B cell (primary cell): ENCODE measurements at places on chromosomes 4 and X. TPM values are rescaled to one million over a fixed set of nuclear protein-coding genes. Genes with fewer than 3 reads are reported as not detected.

- DNase-seq: no peak
Observed at GRCh38 chr4:106497271-106497670, 128.7 kb upstream of the GIMD1 start.

GRCh38 chr4:189374176-189374575, 566.5 kb upstream of the FRG1 start:
- no peak for DNase-seq

The AKAP14 gene
- not detected in 2 replicates for total RNA-seq

The TCEANC gene
- 10.0 and 10.7 TPM in 2 replicates for total RNA-seq

The TENM3 gene
- total RNA-seq: not detected in 2 replicates

DNA sequence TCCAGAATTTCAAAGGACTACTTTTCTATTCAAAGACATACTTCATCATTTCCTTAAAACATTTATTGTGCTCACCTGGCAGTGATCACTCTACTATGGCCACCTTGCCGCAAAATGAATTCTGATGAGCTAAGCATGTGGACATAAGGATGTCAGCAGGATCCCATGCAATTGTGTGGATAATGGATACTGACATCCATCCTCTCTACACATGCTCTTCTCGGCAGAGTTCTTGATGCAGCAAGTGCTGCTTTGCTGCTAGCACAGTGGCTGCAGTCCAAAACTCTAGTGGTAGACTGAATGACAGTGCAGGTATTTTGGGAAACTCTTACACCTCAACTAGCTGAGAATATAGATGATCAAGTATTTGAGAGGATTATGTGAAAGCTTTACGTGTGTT, 168.0 kb downstream of the BANK1 start:
- DNase-seq: no peak

DNA sequence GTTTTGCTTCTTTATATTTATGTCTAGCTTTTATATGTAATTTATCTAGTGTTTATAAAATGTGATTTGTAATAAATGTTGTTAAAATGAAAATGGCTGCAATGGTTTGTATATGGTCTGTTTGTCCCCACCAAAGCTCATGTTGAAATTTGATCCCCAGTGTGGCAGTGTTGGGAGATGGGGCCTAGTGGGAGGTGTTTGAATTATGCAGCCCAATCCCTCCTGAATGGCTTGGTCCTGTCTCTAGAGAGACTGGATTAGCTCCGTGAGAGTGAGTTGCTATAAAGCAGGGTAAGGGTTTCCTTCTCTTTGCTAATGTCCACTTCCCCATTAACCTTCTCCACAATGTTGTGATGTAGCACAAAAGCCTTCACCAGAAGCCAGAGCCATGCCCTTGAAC, 30.0 kb upstream of the JADE3 start:
- no peak for DNase-seq

The ENPP6 gene
- total RNA-seq: not detected in 2 replicates

GRCh38 chrX:104469771-104470170, 96.2 kb upstream of the IL1RAPL2 start:
- no peak for DNase-seq

The WAS gene
- total RNA-seq: 98.0 and 102 TPM in 2 replicates

The CNKSR2 gene
- 18.8 and 22.5 TPM in 2 replicates for total RNA-seq

The EXOC1L gene
- not detected in 2 replicates for total RNA-seq

- no peak for DNase-seq
Observed at GRCh38 chr4:5784960-5785611, 74.1 kb downstream of the EVC start.

The SSX2 gene
- total RNA-seq: not detected in 2 replicates

- DNase-seq: no peak
Observed at GRCh38 chr4:151860561-151861093, 99.8 kb upstream of the GATB start.

- no peak for DNase-seq
Observed at GRCh38 chr4:26806331-26806730, 54.3 kb upstream of the STIM2 start.

The IL1RAPL2 gene
- total RNA-seq: not detected in 2 replicates

DNA sequence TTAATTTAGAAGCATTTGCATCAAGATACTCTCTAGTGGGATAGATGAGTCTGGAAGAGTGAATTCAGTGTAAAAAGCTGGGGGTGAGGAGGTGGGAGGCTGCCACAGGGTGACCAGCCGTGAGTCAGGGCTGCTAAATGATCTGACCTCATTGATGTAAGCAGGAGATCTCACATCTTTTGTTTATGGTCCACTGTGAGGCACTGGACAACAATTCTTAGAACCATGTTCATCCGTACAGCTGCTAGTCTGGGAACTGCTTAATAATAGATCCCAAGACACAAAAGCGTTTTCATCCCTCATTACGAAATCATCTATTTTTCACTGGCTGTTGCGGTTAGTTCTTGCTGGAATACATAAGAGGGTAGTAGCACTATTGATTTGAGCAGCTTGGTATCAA, 14.1 kb downstream of the KLF3 start:
- no peak for DNase-seq

The GPR78 gene
- total RNA-seq: not detected in 2 replicates

The WDR17 gene
- total RNA-seq: 7.1 and 8.8 TPM in 2 replicates

The CDX4 gene
- total RNA-seq: not detected in 2 replicates

- DNase-seq: no peak
Observed at GRCh38 chr4:3760841-3761240, 5.3 kb upstream of the ADRA2C start.

GRCh38 chrX:16646366-16647138, 3.4 kb upstream of the S100G start:
- DNase-seq: no peak

- no peak for DNase-seq
Observed at GRCh38 chr4:169119536-169119935, 109.5 kb upstream of the CBR4 start.

The TASL gene
- total RNA-seq: 25.4 and 27.0 TPM in 2 replicates

GRCh38 chr4:58219179-58219578, 1109.0 kb upstream of the IGFBP7 start:
- no peak for DNase-seq

The RHOXF1 gene
- total RNA-seq: not detected in 2 replicates

DNA sequence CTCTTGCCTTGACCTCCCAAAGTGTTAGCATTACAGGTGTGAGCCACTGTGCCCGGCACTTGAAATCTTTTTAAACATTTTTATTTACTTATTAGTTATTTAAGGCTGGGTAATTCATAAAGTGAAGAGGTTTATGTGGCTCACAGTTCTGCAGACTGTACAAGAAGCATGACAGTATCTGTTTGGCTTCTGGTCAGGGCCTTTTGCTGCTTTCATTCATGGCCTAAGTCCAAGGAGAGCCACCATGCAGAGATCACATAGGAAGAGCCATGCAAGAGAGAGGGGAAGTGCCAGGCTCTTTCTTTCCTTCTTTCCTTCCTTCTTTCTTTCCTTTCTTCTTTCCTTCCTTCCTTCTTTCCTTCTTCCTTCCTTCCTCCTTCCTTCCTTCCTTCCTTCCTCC, 10.2 kb upstream of the GPKOW start:
- no peak for DNase-seq

The TMEM255A gene
- 0.15 and 0.25 TPM in 2 replicates for total RNA-seq

The CCSER1 gene
- total RNA-seq: 39.5 and 42.9 TPM in 2 replicates

DNA sequence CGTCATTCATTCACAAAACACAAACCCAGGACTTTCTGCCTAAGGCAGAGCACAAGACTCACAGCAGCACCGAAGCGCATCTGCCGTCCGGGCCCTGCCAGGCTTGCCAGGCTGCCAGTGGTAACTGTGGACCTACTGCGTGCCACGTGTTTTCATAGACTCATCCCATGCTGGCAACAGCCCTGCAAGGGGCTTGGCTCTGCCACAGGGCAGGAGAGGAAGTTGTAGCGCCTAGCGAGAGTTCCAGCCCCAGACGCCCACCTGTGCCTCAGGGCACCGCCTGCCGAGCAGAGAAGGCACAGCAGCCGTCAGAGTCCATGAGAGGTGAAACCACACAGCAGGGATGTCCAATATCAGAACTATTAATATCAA, 18.9 kb upstream of the MRFAP1 start:
- DNase-seq: no peak

The TLR6 gene
- 54.4 and 60.6 TPM in 2 replicates for total RNA-seq

The RASGEF1B gene
- 130 and 141 TPM in 2 replicates for total RNA-seq

DNA sequence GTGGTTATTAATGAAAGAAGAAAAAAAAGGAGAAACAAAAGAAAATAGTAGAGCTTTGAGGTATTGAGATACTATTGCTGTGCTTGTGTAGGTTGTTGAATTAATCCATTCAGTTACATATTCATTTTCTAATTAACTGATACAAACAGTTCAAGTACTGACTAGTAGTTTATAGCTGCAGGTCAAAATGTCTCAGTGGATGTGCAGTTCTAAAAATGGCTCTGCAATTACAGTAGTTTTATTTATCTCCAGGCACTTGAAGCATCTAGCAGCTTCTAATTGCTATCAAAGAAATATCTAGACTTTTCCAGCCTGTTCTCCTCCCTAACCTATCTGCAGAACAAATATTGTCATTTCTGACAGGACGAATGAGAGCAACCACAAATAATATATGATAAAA, 1887.7 kb upstream of the PCDH7 start:
- DNase-seq: no peak

DNA sequence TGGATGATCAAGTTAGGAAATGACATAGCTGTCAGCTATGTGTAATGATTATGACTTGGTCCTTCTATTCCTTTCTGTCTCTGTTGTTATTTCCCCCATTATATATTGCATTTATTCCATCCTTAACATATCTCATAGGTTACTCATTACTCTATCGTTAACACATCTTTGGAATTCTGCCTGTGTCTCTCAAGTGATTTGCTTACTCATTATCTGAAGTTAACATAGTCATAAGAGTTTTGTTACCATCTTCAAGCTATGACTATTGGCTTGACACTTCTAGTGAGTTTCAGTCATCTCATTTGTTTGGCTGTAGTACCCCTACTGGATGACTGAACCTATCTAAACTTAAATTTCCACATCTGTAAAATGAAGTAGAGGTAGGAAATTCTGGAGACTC, 286.1 kb upstream of the PPP1R2C start:
- DNase-seq: no peak

DNA sequence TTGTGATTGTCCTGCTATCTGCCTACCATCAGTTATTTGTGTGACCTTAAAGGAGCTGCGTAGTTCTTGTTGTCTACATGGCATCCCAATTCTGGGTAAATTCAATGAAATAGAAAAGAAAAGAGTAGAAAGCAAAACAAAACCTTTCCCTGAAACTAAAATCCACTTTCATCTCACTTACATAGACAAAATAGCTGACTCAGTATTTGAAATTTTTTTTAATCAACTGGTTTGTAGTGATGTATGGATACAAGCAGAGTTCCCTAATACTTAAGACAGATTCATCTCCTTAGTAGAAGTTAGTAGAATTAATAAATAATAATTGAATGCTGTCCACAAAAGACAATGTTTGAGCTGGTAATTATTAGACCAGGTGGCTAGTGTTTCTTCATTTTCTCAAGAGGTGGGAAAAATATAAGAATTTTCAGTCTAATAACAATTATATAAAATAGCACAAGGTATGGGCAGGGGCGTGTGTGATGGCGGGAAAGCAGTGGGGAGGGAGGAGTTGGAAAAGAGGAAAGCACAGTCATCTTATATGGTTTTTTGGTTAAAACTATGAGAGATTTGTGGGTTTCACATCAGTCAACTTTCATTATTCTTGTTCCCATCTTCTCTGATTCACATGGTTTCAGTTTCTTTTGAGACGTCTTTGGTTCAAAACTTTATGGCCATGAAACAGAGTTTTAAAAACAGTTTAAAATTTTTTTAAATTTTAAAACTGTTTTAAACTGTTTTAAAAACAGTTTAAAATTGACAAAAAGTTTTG, 275.2 kb downstream of the SPRY1 start:
- DNase-seq: no peak

DNA sequence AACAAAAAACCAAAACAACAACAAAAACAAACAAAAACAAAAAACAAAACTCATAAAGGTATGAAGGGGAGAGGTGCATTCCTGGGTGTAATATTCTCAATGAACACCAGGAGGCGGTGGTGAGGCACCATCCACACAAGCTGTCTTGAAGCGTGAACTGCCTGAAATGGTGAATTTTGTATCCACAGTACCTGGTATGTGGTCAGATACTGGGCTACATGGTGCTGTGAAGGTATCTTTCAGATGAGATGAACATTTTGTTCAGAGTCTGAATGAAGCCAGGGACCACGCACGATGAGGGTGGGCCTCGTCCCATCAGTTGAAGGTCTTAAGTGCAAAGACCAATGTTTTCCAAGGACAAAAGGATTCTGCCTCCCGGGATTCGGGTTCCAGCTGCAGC, 58.5 kb downstream of the ASMT start:
- DNase-seq: peak; percentile 62

The ZNF41 gene
- 17.4 and 18.9 TPM in 2 replicates for total RNA-seq

- no peak for DNase-seq
Observed at GRCh38 chrX:115190636-115191489, 1.7 kb downstream of the RBMXL3 start.

The KCND1 gene
- total RNA-seq: 1.5 and 2.3 TPM in 2 replicates

GRCh38 chr4:142312391-142312790, 533.7 kb downstream of the INPP4B start:
- no peak for DNase-seq

The CYTL1 gene
- not detected in 2 replicates for total RNA-seq

GRCh38 chr4:123616951-123617461, 220.4 kb downstream of the SPRY1 start:
- peak; percentile 84 for DNase-seq

DNA sequence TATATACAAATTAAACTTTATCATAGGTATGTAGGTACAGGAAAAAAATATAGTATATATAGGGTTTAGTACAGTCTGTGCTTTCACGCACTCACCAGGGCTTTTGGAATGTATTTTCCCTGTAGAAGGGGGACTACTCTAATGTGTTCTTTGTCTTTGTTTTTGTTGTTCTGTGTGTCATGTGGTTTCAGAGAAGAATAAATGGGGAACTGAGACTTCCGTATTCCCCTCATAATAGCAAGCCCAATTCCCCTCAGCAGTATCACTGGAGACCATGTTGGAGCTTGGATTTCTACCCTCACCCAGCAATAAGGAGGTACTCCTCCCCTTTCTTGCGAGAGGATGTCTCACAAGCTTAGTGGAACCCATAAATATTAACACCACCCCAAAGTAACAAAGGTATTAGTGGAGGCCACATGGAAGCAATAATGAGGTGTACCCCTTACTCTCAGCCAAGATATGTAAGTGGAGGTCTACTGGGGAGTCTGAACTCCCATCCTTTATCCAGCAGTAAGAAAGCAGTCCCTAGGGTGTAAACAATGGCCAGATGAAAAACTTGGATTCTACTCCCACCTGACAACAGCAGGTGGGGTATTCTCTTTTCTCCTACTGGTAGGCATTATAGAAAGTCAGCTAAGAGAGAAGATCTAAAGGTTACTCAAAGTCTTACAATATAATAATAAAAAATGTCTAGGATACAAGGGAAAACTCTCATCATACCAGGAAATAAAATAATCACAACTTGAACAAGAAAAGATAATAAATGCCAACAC, 805.4 kb upstream of the GALNTL6 start:
- DNase-seq: no peak

DNA sequence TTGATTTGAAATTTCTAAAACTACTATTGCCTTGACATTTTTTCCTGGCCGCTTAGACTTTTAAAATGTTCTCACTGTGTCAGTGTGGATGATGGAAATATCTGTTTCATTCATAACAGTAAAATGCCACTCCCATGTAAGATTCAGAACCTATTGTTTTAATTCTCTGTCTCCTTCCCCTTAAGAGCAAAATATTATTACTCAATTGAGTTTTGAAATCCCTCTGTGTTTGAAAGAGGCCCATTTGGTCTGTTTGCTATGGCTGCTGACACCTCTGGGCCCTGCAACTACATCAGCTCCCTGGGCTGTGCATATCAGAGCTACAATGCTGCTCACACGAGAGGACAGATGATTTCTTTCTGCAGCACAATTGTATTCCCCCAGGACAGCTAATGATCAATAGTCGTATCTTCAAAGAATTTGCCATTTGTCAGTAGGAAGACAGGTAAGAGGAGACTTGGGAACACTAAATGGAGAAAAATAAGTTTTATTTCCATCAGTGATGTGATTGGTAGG, 388.0 kb upstream of the GALNT7 start:
- no peak for DNase-seq

The FRMPD3 gene
- total RNA-seq: 1.1 TPM in 2 replicates

The CABS1 gene
- total RNA-seq: not detected in 2 replicates
